ENCODE measurements at places on chromosomes 6 and 20.

- no peak for DNase-seq
Observed at GRCh38 chr6:83370567-83370966, 60.3 kb downstream of the ME1 start.

DNA sequence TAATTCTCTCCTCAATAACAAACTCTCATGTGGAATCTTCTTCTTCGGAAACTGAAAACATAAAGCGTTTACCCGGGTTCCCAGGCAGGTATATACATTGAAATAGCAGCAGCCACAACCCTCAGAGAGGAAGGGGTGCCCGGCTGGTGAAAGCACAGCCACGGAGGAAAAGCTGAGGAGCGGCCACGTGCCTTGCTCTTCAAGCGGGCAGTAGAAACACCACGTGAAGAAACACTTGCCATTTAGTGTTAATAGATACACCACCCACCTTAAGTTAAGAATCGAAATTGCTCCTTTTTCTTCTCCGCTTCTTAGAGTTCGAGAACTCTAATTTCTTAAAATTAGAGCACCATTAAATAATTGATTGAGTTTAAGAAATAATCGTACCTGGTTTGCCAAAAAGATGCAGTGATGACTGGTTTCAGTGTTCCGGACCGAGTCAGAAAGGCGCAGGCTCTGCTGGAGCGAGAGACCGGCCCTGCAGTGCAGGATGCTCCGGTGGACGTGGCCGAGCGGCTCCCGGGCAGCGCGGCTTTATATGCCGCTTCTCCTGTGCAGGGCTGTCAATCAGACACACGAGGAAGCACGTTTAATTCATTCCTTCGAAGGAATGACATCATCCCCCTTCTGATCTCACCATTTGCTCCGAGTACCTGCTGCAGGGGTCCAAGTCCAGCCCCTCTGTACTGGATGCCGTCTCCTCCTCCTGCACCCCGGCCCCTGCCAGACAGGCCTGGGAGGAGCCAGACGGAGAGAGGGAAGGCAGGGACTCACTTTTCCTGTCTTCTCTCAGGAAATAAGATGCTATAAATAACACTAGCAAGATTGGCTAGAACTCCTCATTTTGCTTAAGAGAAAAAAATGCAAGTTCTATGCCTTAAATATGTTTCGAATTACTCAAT, at the start of gene THBS2:
Gene THBS2 (minus strand): TSS at position 510 of the 902 bp plus-strand sequence. CDS start 3,062 bp downstream, outside the sequence.
- peak; percentile 56 for DNase-seq

GRCh38 chr6:3535776-3536435, 79.1 kb upstream of the SLC22A23 start:
- no peak for DNase-seq

DNA sequence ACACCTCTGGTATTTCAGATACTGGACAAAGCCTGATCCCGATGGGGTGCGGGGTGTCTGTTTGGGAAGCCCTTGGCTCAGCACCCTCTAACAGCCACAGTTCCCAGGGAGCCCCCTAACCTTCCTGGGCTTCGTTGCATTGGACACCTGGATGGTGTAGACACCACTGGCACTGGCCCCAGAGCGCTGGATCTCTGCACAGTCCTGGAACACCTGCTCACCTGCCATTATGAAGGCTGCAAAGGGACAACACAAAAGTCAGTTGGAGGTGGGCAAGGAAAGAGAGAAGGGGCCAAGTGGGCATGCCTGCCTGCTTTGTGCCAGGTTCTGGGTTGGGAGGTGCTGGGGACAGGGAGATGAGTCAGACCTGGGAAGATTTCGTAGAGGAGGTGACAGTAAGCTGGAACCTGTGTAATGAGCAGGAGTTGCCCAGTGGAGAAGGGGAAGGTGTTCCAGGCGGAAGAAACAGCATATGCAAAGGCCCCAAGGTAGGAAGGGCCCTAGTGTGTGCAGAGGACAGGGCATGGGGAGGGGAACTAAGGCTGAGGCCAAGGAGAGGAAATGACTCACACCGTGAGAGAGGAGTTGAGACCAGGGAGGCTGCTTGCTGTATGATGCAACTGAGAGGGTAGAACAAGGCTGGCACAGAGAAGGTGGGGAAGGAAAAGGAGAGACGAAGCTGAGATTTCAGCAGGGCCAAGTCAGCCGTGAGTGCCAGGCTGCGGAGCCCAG, 34.9 kb downstream of the ANGPT4 start:
- no peak for DNase-seq

DNA sequence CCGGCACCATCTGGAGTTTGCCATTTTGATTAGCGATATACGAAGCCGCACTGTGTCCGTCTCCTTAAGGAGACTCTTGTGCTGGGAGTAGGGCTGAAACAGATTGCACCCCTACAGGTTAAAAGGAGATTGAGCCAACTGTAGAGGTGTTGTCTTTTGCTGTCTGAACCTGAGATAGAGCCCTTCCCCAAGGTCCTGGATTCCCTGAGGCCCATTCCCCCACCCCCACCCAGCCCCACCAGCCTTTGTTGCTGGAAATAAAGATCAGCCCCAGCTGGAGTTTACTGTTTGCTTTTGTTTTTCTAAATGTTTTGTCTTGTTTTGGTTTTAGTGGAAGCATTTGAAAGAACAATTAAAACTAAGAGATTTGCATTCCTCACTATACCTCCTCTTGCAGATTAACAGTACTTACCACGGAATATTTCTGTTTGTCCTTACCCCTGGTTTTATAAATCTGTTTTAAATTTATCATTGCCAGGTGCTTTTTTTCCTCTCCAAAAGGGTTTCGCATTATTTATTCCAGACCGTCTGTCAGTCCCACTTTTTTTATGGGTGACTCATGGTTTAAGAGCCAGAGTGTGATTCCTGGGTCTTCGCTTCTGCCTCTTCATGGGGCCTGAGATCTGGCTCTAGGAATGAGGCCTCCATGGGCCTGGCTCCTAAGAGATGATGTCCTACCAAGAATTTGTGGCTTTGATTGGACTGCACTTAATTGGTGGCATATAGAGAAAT, 169.2 kb downstream of the DTNBP1 start:
- DNase-seq = no peak

Data from left ventricle myocardium inferior (tissue), 1 donor.